ENCODE measurements at places on chromosomes 7 and 10.

- DNase-seq = no peak
These were observed 70.2 kb downstream of the HTR7 start for GRCh38 chr10:90787393-90788198.

- DNase-seq = no peak
These were observed 119.1 kb upstream of the JCAD start for GRCh38 chr10:30178356-30178964.

DNA sequence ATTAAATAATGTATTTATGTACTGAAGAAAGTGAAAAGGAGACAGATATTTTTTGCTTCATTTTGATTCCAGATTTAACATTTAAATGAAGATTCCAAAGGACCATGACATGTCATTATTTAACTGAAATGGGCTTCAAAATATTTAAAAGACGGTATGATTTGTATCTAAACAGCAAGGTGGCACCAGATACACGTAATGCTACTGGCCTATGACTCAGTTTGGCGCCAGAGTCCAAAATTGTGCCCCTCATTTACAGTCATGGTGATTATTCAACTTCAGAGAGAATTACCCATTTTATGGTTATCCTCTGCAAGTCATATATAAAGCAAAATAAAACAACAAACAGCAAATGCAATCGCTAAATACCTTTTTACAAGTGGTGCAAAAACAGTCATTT, 94.5 kb downstream of the ETV1 start:
- DNase-seq = no peak

DNA sequence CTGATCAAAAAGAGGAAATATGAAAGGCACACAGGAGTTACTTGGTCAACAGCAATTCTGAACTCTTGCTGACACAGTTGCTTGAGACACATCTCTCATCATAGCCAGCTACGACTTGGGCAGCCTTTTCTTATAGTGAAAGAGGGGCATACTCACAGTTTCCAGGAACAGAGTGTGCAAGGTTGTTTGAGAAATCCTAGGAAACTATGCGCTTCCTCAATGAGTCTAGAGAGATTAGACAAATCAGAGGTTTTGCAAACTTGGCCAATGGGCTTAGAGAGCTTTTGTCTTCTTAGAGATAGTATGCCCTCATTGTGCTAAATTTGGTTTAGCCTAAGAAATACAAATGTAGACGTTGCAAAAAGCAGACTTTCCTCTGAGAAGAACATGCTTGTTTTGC, 370.4 kb downstream of the HGF start:
- DNase-seq = no peak

- DNase-seq = no peak
These were observed 2.4 kb downstream of the CD36 start for GRCh38 chr7:80640846-80641245.

GRCh38 chr7:85714043-85714578, 527.3 kb upstream of the SEMA3D start:
- no peak for DNase-seq

DNA sequence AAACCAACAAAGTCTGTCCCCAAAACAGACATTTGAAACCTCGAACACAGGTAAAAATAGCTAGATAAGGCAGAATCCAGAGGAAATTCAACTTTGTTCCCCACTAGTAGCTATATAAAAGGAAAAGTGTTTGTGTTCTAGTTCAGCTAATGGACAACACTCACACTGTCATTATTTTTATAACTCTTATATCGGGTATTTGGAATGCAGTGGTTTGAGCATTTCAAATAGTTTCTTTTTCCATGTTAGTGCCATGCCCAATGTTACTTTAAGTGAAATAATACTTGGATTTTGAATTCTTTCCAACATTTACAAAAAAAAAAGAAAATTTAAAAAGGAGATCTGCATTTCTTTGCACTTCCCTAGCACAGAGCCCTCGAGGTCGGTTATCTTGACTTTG, 213.6 kb downstream of the DOCK4 start:
- DNase-seq = no peak

DNA sequence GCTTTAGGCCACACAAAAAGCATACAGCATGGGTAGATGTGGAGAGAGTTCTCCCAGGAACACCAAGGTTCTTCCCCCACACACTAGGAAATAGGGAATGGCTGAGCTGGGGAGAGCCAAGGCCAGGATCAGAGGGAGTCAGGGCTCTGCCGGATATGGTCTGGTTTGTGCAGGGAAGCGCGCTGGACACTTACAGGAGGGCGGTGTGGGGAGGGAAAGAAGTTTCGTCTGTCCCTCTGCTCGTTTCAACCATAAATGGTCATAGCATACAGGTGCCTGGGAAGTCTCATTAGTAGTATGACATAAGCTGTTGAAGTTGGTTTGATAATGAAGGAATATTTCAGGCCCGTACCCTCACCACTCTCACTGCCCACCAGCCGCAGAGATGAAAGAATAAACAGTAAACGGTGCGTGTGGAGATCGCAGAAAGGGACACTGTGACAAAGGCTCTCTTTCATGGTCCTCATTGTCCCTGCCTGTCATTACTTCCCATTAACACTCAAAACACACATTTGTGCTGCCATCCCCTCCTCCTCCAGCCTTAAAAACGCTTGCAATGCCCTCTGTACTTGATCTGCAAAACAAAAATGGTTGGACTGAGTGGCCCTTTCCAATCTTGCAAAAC, 207.2 kb downstream of the CELF2 start:
- DNase-seq = no peak

Data from activated T-helper 1 cell treated with Interleukin-2 at 50 U/mL for 16 hours (primary cell).